ENCODE measurements at places on chromosomes 5 and 9.

- peak; percentile 51 for DNase-seq
Observed at GRCh38 chr5:142826741-142827492, 56.7 kb downstream of the ARHGAP26 start.

GRCh38 chr5:139468421-139468931 is 2.3 kb upstream of the SMIM33 start:
- DNase-seq, result peak; percentile 27

- DNase-seq, result peak; percentile 27
Observed at GRCh38 chr9:113875459-113876150, 504 bp upstream of the ZNF618 start.

GRCh38 chr5:142012186-142012785 is 541 bp downstream of the GNPDA1 start:
- DNase-seq, result peak; percentile 33

GRCh38 chr5:42991404-42992087 is 48.6 kb downstream of the ANXA2R start:
- no peak for DNase-seq

DNA sequence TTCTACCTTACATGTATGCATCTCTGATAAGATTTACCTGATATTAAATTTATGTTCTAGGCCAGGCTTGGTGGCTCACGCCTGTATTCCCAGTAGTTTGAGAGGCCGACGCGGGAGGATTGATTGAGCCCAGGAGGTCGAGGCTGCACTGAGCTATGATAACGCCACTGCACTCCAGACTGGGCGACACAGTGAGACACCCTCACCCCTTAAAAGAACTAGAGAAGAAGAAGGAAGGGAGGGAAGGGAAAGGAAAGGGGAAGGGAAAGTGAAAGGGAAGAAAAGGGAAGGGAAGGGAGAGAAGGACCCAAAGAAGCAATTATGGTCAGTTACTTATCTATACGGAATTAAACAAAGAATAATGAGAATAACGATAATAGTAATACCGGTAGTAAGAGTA is 1.2 kb upstream of the RFK start:
- no peak for DNase-seq

- DNase-seq, result no peak
Observed at GRCh38 chr5:95284572-95285408, at the start of gene MCTP1. Gene MCTP1 (minus strand): TSS chr5:95285094.

GRCh38 chr5:76000582-76000981 is 82.6 kb upstream of the SV2C start:
- no peak for DNase-seq

DNA sequence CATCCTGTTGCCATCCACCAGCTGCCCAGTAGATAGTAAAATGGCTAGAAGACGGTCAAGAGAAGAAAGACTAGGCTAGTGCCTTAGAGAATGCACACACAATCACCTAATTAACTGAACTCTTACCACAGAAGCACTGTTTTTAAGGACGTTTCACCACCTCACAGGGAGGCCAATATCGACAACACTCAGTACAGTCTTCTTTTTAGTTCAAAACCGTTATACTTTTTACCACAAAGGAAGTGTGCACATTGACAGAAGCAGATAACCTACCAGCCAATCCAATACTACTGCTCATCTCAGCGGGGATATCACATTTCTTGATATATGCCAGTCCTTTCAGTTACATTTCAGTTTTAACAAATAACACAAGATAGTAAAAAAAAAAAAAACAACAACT is 122.3 kb downstream of the GNAQ start:
- no peak for DNase-seq

- no peak for DNase-seq
Observed at GRCh38 chr9:80285326-80285725, 713.6 kb downstream of the TLE4 start.

- no peak for DNase-seq
Observed at GRCh38 chr9:126595982-126596381, 17.7 kb upstream of the LMX1B start.

DNA sequence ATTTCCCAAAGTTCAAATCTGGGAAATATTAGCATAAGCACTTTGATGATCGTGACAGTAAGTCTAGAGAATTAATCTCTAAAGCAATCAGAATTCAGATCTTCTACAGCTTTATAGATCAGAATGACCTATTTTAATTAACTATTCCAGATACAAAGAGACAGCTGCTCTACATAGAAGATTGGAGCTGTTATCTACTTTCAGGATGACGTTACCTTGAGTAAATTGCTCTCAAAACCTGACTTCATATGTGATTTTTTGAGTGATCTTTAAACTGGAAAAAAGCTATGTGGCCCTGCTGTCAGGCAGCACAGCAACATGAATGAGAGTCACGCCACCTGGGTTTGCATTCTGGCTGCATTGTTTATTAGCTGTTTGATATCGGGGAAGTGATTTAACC is 259.9 kb upstream of the CDH6 start:
- DNase-seq, result no peak

GRCh38 chr5:126794157-126794828 is 17.4 kb downstream of the LMNB1 start:
- DNase-seq, result no peak

GRCh38 chr9:91898451-91899218 is 51.4 kb downstream of the ROR2 start:
- DNase-seq, result peak; percentile 14

DNA sequence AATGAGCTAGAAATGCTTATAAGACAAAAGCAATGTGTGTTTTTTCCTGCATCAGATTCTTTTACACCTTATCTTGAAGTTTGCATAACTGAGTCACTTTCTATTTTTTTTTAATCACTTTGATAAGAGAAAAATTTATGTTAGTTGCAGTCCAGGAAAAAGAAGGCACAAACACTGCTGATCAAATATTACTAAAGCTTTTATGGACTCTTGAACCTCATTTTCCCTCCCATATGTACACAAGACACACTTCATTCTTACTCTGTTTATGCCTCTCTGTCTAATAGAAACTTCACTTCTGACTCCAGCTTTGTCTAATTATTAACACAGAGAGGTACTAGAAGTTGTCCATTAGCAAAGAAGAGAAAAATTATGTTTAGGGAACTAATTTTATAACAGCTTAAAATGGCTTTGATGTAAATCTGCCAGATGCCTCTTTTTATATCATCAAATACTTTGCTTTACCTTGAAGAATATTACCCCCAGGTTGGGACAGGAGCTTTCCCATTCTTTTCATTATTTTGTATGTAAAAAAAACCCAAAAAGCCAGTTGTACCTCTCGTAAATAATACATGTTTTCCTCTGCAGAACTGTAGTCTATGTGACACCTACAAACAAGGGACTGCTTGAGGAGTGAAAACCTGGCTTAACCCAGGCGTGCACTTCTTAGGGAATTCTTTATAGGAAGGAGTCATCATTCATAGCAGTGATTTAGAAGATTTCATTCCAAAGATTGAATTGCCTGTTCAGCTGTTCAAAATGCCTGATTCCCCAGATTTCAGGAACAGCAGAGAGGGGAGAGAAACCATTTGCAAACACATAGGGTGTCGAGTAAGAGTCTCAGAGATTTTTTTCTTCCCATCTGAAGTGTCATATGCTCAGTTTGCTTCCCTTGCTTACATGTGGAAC is 72.6 kb downstream of the DAPK1 start:
- DNase-seq, result no peak

GRCh38 chr5:87002485-87002884 is 265.2 kb upstream of the RASA1 start:
- DNase-seq, result no peak

- no peak for DNase-seq
Observed at GRCh38 chr9:117826837-117827236, 122.6 kb downstream of the TLR4 start.

DNA sequence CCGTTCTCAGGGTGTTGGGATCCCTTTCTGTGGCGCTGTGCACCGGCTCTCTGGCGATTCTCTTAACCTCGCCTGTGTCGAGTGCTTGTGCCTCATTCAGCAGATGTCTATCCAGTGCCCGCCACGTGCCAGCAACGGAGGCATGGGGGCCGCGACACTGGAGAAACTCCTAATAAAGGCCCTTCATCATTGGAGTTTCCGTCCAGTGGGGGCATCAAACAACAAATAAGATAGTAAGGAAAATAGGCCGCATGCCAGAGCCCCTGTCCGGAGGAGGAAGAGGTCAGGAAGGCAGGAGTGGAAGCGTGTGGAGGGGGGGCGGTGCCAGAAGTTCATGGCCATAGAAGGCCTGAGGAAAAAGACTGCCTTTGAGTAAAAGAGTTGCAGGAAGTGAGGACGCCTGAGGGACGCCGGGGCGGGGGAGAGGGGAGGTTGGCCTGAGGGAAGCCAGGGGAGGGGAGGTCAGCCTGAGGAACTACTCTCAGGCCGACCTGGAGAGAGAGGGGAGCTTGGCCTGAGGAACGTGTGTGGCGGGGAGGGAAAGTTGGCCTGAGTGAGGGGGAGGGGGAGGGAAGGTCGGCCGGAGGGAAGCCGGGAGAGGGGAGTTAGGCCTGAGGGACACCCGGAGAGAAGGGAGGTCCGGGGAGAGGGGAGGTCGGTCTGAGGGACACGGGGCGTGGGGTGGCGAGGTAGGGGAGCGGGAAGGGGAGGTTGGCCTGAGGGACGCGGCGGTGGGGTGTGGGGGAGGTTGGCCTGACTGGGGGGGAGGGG is 82.2 kb downstream of the CACNA1B start:
- DNase-seq, result no peak

GRCh38 chr9:87213948-87214347 is 266.6 kb upstream of the GAS1 start:
- DNase-seq, result peak; percentile 34

DNA sequence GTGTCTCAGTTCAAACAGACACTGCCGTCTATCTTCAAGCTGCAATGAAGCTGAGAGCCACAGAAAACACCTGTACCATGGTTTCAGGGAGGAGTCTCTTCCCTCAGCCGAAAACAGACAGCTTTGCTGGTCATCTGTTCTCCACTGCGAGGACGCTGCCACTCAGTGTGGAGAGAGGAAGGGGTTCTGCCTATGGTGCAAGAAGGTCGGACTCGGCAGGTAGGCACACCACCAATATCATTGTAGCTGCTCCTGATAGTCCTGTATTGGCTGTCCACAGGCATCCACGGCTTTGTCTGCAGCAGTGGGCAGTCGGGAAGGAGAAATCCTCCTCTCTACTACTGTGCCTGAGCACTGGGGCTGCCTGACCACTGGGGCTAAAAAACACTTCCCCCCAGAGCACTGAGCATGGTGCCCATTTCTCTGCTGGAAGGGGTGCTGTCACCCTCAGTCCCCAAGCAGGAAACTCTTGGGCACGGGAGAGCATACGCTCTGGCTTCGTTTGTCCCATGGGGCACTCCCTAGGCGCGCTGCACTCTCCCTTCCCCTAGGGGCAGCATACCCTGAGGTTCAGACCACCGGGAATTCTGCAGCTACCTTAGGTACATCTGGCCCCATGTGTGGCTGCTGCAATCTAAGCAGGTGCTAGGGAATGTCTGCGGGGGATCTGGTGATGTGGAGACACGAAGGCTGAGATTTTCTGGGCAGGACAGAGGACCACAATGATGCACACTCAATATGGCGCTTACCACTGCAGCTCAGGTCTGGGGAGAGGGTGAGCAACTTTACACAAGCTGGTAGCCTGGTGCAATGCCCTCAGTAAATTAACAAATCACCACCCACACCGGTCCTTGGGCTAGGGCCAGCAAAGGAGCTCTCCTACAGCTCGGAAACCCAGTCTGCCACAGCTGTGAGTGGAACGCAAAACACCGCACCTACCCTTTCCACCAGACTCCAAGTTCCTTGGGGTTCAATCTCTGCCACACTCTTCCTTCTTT is 880.9 kb upstream of the SEMA6A start:
- no peak for DNase-seq

DNA sequence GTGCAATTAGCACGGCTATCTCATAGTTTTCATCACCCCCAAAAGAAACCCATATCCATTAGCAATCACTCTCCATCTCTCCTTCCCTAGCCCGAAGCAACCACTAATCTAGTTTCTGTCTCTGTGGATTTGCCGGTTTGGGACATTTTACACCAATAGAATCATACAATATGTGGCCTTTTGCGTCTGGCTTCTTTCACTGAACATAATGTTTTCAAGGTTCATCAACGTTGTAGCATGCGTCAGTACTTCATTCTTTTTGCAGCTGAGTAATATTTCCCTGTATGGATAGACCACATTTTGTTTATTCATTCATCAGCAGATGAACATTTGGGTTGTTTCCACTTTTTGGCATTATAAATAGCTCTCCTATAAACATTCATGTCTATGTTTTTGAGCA is 75.4 kb upstream of the TBC1D2 start:
- peak; percentile 91 for DNase-seq

DNA sequence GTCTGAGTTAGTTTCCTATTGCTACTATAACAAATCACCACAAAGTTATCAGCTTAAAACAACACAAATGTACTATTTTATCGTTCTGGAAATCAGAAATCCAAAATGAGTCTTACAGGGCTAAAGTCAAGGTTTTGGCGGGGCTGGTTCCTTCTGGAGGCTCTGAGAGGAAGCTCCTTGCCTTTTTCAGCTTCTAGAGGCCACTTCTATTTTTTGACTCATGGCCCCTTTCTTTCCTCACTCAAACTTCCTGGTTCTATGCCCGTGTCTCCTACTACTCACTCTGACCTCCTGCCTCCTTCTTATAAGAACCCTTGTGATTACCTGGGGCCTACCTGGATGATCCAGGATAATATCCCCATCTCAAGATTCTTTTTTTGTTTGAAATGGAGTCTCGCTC is 48.2 kb downstream of the GABBR2 start:
- DNase-seq, result no peak

DNA sequence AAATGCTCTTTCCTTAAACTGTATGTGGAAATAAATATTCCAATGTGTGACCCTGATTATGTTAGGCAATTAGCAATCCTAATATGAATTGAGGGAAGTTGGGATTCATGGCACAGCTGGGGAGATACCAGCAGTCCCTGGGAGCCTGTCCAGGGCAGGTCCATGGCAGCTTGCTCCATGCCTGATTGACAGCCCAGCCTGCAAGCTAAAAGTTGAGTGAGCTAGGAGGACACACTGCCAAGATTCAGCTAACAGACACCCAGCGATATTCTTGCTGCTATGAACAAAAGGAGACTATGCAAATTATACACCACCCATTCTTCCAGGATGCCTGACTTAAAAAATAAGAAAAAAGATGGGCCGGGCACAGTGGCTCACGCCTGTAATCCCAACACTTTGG is 6.2 kb downstream of the TGFBI start:
- no peak for DNase-seq
